H54 (cell line): ENCODE measurements at places on chromosomes 2 and 18.

GRCh38 chr2:43152741-43153647 lies 73.4 kb downstream of the ZFP36L2 start:
- DNase-seq, result no peak

GRCh38 chr2:221958224-221958623 lies 340.6 kb downstream of the PAX3 start:
- DNase-seq, result no peak

DNA sequence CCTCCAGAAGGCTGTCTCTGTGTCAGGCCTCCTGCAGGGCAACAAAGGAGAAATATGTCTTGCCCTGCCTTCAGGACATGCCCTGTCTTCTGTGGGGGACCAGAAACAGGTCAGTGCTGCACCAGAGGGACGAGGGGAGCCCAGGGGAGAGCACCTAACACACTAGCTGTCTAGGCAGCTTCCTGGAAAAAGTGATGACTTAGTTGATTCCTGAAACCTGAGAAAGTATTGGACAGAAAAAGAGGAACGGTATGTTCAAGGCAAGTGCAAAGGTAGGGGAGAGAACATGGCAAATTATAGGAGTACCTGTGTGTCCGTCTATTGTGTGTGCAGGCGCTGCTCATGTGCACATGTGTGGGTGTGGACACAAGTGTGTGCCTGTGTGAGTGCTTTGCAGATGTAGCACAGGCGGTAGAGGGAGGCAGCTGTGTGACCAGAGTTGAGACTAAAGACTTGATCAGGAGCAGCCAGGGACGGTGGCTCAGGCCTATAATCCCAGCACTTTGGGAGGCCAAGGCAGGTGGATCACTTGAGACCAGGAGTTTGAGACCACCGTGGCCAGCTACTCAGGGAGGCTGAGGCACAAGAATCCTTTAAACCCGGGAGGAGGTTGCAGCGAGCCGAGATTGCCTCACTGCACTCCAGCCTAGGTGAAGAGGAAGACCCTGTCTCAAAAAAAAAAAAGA lies 119.5 kb downstream of the GYPC start:
- no peak for DNase-seq

GRCh38 chr18:45654677-45655076 lies 39.4 kb downstream of the SLC14A2 start:
- DNase-seq, result no peak

DNA sequence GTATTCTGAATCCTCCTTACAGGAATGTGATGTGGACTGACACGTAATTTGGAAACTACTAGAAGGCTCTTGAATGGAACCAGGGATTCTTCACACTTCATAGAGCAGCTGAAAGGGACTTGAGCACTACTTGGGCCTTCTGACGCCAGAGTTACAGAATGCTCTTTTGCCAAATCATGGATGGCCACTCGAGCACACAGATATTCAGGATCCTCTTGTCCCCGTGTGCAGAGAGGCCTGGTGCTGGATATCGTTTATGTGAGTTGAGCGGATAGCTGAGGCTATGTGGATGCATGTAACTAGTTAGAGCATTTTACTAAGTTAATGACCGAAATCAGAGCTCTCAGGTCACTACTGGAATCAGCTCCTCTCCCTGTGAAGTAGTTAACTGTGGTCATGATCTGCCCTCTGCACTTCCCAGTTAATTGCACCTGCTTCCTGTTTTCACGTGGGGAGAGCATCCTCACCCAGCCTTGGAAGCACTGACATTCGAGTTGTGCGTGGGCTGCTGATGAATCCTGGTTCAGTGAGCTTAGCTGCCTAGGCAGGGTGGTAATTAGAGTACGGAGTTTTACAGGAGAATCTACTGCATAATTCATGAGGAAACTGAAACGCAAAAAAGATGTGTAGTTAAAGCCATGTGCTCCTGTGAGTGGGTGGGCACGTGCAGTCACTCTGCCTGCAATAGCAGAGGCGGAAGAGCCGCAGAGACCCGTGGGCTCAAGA lies 5.2 kb upstream of the TPO start:
- no peak for DNase-seq

GRCh38 chr2:9897331-9897737 lies 54.1 kb downstream of the TAF1B start:
- peak; percentile 20 for DNase-seq

DNA sequence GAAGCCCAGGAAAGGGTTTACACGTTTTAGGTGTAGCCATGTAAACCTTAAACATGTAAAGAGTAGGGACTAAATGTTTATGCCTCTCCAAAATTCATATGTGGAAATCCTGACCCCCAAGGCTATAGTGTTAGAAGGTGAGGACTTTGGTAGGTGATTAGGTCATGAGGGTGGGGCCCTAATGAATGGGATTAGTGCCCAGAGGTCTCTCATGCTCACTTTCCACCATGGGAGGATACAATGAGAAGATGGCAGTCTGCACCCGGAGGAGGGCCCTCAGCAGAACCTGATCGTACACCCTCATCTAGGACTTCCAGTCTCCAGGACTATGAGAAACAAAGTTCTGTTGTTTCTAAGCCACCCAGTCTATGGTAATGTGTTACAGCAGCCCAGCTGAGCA lies 119.6 kb downstream of the TMEM163 start:
- no peak for DNase-seq

GRCh38 chr18:73976433-73976832 lies 171.2 kb downstream of the FBXO15 start:
- DNase-seq, result no peak

DNA sequence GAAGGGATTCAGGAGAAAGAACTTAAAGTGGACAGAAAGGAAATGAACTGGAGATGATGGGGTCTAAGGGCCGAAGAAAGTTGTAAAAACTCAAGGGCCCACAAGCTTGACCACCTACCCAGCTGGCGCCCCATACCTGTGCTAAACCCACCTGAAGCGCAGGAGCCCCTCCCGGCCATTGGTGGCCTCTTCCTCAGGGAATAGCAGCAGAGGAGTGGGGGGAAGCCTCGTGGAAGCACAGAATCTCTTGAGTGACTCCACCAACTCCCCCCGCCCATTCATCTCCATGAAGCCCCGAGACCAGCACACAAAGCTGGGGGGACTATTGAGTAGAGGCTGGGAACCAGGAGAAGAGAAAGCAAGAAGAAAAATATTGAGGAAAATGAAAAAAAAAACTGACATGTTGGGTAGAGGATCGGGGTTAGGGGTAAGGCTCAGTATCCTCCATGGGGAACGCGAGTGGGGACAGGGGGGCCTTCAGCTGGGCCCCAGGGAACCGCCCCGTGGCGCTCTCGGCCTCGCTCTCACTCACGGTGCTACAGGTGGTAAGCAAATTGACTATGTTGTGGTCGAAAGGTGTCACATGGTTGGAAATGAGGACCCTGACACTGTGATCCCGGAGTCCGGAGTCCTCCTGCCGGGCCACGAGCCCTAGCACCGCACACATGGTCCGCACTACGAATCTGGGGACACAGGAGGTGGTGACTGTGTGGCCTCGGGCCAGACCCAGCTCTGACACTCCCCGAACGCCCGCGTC lies 728 bp downstream of the AUP1 start:
- DNase-seq, result no peak

DNA sequence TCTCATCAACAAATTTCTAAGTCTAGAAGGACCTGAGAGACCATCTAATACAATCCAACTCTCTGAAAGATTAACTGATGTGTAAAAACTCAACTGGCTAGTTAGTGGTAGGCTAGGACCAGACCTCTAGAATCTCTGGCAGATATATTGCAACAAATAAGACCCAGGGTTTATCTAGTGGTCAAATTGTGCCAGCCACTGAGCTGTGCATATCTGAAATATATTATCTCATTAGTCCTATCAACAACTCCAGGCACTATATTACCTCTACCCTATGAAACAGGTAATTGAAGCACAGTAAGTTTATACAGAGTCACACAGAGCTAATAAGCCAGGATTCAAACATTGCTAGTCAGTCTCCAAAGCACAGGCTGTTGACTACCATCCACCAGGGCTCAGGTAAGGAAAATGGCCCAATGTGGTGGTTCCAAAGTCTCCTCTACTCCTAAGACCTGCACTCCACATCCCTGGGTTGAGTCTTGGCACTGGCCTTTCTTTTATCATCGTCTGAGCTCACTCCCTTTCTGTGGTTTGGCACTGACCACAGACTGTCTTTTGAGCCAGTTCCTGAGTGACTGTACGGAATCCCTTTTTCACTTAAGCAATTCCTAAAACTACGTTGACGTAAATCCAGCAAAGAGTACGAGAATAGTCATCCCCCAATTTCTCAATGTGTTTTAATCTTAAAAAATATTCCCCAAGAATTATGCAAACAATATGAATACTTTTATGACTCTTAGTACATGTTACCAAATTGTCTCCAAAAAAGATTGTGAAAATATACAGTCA lies 11.9 kb upstream of the PID1 start:
- DNase-seq, result peak; percentile 55

- DNase-seq, result no peak
Observed at GRCh38 chr18:28045176-28045810, 131.6 kb downstream of the CDH2 start.

DNA sequence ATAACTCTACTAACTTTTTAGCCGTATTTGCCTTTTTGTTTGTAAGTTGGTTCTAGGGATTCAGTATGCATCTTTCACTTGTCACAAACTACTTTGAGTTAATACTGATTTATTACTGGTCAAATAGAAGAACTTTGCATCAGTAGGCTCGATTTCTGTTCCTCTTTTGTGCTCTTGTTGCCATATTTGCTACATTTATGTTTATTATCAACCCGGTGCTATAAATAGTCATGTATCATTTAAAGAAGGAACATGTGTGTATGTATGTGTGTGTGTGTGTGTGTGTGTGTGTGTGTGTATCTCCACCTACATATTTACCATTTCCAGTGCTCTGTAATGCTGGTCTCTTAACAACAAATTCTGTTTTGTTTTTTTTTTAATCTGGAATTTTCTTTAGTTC lies 79.6 kb upstream of the B3GNT7 start:
- DNase-seq, result no peak

DNA sequence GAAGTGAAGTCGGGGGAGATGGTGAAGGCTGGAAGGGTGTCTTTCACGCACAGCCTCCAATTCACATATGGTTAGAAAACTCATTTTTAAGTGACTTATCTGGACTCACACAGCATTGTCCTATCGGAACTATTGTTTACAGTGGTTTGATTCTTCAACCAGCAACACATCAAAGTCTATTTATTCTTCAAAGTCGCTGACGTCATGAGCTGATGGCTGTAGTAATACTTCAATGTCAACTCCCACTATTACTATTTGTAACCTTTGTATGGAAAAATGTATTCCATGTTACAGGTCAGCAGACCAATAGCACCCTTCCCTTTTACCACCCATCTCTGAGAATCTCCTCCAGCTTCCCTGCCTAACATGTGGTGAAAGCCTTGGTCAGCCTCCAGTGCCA lies 47.8 kb upstream of the TMEM163 start:
- no peak for DNase-seq

GRCh38 chr2:133855526-133855925 lies 287.3 kb upstream of the NCKAP5 start:
- no peak for DNase-seq

DNA sequence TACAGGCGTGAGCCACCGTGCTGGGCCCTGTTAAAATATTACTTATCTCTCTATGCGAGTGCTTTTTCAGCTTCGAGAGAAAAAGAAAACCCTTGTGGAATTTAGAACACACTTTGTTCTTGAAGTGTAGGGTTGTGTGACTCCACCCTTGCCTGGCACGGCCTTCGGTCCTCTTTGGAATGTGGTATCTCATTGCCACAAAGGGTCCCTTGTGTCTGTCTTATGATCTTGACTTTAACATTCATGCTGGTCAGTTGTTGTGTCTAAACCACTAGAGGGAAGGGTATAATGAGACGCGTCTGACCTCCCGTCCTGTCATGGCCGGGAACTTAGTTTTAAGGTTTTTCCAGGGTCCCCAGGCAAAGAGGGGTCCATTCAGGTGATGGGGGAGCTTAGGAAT lies 246.4 kb downstream of the VAPA start:
- no peak for DNase-seq

GRCh38 chr18:69217196-69218000 lies 183.3 kb upstream of the DOK6 start:
- DNase-seq, result no peak

GRCh38 chr2:4675295-4675694 lies 971.9 kb downstream of the DCDC2C start:
- DNase-seq, result no peak

- DNase-seq, result peak; percentile 48
Observed at GRCh38 chr2:42810971-42811811, 18.8 kb upstream of the HAAO start.

- DNase-seq, result peak; percentile 89
Observed at GRCh38 chr2:41966431-41966893, 81.4 kb upstream of the PKDCC start.

DNA sequence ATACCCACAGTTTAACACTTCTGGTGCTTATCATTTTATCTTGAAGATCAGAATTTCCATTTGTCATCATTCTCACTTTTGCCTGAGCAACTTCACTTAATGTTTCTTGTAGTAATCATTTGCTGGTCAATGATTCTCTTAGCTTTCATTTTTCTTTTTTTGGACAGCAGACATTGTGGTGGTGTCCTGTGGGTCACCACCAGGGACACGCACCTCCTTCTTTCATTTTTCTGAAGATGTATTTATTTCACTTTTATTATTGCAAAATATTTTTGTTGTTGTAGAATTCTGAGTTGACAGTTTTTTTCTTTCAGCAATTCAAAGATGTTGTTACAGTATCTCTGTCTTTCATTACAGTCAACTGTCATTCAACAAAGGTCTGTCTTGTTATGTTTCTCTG lies 84.3 kb downstream of the FAM168B start:
- DNase-seq, result no peak

DNA sequence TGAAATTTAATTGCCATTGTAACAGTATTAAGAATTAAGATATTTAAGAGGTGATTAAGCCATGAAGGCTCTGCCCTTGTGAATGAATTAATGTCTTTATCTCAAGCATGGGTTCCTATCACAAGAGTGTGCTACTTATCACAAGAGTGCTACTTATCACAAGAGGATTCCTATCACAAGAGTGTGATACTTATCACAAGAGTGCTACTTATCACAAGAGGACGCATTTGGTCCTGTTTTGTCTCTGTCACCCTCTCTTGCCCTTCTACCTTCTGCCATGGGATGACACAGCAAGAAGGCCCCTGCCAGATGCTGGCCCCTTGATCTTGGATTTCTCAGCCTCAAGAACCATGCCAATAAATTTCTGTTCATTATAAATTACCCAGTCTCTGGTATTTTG lies 13.2 kb upstream of the COL5A2 start:
- no peak for DNase-seq

DNA sequence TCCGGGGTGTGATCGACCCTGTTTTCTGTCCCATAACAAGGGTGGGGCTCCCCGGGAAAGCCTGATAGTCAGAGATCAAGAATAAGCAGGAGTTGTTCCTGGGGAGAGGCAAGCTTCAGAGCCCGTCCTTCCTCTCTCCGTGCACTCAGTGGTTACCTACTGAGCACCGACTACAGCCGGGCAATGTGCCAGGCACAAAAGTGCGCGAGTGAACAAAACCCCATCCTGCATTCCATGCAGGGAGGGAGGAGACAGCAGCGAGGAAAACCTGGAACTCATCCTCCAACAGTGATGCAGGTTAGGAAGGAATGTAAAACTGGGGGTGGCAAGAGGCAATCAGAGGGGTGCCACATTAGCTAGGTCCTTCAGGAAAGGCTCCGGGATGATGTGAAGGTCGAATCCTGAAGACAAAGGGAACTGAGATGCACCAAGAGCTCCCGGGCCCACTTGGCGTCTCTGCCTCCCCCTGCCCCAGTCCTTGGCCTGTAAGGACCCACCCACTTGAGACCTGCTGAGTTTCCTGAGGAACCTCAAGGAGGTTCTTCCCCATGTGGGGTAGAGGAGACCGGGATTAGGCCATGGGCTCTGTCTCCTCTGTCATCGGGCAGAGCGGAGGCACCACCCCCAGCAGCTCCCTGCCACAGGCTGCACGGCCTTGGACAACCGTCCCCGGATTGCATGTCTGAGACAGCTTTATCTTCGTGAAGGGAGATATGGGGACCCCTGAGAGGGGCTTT lies 198.2 kb downstream of the NDUFA10 start:
- DNase-seq, result no peak

GRCh38 chr2:70403267-70404053 lies 101.6 kb upstream of the FAM136A start:
- no peak for DNase-seq
